ENCODE measurements at places on chromosomes 1 and 21.

DNA sequence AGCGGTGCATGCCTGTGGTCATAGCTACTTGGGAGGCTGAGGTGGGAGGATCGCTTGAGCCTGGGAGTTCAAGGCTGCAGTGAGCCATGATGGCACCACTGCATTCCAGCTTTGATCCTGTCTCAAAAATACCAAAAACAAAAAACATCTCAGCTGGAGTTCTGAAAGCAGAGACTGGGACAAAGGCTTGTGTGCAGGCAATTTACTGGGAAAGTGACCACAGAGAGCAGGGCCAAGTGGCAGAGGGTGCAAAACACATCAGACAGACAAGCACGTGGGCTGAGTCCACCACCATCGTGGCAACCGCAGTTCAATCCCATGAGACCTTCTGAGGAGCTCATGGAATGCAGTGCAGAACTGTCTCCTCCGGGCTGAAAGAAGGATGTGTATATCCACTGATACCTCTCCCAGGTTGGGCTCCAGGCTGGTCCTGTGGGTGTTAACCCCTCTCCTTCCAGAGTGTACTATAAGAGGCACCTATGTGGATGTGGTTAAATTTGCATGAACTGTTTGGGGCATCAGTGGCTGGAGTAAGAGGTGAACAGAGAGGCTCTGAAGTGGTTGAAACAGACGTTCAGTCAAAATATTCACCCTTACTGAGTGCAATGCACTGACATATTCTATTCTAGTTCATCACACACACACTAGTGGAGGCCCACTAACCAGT, 10.8 kb downstream of the PIGP start:
- no peak for DNase-seq

- no peak for DNase-seq
Measured at GRCh38 chr1:168687816-168688215, 41.2 kb downstream of the DPT start.

DNA sequence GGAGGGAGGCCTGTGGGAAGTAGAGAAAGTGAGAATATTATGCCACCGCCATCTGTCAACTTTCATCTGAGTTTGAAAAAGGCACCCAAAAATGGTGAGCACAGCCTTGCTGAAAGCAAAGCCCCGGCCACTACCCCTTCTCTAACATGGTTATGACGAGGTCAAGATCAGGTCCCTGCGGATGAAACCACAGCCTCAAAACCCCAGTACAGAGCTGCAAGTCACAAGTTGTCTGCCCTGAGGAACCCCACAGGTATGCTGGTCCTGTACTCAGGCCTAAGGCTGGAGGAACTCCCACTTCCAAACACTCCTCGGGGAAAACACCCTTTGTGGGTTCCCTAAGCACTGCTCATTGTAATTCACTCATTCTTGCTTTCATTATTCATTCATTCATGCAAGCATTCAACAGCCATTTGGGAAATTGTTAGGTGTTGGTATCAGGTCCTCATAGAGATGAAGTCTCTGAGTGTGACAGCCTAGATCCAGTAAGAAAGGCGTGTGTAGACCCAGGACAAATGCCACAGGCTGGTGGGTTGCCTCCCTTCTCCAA, 216.6 kb upstream of the EDN2 start:
- DNase-seq: no peak

DNA sequence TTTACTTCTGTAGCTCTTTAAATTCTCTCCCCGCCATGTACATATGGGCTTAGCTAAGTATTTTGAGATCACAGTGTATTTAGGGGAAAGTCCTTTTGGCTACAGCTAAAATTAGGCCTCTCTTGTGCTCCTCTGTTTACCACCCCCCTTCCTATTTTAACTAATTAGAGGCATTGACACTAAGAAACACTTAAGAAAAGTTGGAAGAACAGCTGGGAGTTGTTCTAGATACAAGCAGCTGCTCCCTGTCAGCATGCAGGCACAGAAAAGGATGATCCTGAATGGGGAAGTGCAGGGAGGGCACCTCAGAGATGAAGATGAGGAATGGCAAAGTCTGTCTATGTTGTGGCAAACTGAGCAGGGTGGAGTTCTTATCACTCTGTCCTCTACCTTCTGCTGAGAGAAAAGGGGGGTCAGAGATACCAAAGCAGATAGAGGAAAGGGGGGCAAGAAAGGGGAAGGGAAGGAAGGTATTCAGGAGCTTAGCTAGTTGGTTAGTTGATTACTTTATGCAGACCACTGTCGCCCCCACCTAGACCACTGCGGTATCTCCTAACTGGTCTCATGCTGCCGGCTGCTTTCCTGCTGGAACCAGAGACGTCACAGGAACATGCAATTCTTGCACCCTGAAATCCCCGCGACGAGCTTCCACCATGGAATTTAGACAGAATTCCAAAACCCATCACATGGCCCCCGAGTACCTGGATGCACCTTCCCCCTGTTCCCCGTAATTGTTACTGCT, 82.4 kb upstream of the HOOK1 start:
- no peak for DNase-seq

DNA sequence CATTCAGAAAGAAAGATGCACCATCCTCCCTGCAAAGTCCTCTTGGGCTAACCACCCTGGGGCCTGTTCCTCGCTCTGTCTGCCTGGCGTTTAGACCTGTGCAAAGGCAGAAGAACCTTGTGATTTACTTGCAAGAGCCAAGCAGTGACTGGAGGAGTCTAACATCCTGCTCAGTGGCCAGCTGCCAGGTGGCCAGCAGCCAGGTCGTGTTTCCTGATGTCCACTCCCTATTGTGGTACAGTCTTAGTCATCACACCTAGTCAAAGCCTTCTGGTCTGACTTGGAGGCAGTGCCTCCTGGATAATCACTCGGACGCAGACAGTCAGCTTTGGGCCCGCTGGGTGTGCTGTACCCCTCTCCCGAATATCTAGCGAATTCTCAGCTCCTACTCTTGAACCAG, 118.1 kb downstream of the PGBD5 start:
- DNase-seq: no peak

- no peak for DNase-seq
Measured at GRCh38 chr1:156463874-156464273, 36.7 kb downstream of the MEF2D start.

DNA sequence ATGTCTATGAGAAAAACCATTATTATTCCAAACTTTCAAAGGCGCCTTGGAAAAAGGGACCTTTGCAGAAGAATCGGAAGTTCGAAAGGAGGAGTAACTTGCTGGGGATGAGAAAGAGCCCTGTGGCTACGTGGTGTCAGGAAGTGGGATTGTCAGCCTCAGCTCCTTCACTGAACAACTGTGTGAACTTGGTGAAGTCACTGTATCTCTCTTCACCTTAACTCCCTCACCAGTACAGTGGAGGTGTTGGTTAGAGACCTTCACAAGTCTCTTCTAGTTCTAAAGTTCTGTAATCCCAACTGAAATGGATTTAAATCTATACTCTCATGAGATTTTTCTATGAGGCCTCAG, 285.6 kb downstream of the CACNA1E start:
- no peak for DNase-seq

DNA sequence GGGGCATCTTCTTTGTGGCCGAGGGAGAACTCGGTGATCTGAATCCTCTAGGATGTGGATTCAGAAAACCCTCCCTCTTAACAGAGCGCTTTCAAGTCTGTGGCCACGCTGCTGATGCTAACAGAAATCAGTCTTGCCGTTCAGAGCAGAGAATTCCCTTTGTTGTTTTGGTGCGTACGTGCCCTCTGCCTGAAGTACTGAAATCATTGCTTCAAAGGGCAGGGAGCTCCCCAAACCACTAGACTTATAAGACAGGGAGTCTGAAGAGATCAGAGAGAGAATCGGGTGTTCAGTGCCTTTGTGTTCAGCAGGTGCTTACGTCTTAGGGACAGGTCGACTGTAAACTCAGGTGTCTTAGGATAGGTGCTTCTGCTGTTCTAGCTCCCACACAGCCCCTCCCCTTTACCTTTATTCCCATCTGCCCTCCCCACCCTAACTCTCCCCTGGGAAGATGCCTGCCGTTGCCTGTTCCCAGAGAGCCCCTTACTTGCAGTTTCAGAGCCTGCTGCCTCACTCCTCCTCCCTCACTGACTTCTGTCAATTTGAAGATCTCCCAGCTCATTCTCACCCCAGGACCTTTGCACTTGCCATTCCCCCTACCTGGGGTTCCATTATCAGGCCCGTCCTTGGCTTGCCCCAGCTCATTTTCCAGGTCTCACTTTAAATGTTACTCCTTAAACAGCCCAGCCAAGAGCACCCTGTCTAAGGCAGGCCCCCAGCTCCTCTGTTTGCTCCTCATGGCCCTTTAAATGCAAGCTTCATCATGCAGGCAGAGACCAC, 143.0 kb downstream of the CAMTA1 start:
- no peak for DNase-seq

DNA sequence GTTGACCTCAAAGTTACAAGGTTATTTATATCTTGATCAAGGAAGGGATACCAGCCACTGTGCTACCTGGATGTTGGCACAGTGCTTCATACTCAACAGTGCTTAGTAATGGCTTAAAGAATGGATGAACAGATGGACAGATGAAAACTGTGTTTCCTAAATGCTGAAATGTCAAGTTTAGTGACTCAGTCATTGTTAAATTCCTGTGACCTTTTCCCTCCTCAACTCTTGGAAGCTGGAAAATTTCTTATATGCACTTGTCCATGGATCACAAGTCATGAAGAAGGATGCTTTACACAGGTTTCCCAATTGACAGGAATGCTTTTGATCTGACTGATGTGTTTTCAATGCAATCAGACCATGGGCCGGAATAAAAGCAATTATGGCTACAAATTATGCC, 39.6 kb upstream of the SLC19A2 start:
- no peak for DNase-seq

DNA sequence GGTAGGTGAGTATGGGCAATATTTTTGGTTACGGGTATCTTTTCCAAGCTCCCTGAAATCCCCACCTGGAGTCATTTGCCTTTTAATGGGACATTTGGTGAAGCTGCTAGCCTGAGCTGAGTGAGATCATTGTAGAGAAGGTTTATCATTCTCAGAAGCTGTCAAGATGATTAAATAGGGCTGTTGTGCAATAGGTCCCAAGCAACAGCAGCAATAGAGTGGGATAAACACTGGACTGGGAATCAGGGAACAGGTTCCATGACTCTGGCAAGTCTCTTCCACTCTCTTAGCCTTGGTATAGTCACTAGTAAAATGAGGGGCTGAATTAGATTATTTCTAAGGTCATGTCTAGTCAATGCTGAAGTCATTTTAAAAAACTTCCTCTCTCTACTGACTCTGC, 30.3 kb upstream of the FAM78B start:
- no peak for DNase-seq

GRCh38 chr1:208603721-208604120, 359.5 kb upstream of the PLXNA2 start:
- no peak for DNase-seq

GRCh38 chr1:114111731-114112641, 41.7 kb downstream of the SYT6 start:
- no peak for DNase-seq
